ENCODE measurements at places on chromosomes 11 and 22. TPM values are rescaled to one million over a fixed set of nuclear protein-coding genes. Genes with fewer than 3 reads are reported as not detected.

CBX6 gene
- 28.3 TPM for total RNA-seq

SHANK2 gene
- total RNA-seq = 0.29 TPM

RPL27A gene
- total RNA-seq = 495 TPM

GRCh38 chr22:40033586-40034380, 39.0 kb downstream of the FAM83F start:
- no peak for DNase-seq

LRRC4C gene
- 0.72 TPM for total RNA-seq

UBQLNL gene
- total RNA-seq = 0.21 TPM

PLEKHB1 gene
- total RNA-seq = 10.8 TPM
